ENCODE measurements at places on chromosomes 2 and 18.

DNA sequence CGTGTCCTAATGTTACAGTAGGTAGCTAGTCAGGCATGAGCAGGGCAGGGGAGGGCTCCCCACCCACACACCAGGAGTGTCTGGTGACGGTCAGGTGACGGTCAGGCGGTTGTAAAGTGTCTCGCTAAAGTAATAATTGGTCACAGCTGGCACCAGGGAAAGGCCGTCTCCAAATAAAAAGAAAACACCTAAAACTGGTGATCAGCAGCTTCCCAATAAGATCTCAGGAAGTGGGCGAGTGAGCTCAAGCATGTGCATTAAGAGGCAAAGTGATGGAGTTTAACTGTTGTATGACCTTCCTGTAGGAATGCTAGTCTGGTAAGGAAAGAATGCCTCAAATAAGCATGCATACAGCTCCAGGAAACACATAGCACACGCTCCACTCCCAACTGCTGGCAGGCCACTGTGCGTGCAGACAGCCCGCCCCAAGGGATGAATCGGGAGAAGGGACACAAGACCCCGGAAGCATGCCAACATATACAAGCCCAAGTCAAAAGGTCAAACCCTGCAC lies 177.1 kb downstream of the RNF144A start:
- no peak for DNase-seq

- no peak for DNase-seq
Observed at GRCh38 chr2:144603334-144603733, 83.4 kb upstream of the ZEB2 start.

DNA sequence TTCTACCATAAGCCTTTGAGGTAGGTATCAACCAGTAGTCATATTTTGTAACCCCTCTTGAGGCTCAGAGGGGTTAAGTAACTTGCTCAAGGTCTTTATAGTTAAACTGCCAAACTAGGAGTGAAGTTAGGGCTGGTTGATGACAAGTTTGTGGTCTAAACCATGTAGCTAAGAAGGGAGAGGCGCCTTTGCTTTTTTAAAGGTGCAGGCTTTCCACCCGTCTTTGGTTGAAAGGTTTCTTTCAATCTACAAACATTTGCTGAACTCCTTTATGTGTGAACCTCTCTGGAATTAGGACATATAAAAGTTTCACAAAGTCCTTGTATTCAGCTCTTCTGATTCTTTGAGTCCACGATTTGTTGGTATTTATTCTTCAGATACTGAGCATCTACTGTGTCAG lies 2.4 kb upstream of the MTA3 start:
- no peak for DNase-seq

DNA sequence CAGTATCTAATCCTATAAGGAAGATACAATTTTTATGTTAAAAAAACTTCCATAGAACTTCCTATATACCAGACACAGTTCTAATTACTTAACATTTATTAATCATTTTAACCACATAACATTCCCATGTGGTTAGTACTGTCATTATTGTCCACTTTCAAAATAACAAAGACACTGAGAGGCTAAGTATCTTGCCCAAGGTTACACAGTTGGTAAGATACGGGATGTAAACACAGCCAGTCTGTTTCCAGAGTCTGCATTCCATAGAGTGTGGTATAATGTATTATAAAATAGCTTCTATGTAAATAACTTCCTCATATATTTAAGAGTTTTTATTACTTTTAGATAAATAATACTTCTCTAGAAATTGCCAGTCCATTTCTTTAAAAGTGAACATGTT lies 383.3 kb upstream of the ETAA1 start:
- no peak for DNase-seq

DNA sequence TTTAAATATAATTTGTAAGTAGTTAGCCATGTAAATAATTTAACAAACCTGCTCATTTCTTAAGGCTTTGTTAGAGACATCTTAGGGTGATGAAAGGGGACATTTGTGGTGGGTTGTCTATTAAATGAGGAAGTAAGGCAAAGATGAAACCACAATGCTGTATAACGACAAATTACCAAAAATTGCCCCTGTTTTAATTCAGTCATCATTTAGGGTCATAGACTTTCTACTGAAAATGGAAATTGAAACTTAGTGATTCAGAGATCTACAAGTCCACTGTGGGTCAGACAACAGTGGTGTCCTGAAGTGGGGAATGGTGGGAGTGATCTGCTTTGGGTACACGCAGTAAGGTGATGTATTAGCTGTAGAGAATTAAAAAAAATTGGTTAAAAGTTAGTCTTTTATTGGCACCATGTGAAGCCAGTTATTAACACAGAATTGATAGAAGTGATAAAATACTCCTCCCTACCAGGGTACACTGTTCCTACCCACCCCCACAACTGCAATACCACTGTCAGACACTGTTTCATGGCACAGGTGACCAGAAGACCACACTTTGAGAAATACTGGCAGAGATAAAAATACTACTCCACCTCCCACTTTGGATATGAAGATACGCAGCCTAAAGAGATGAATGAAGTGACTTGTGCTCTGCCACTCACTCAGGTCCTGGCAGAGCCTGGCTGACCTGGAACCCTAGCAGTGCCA lies 13.4 kb downstream of the CERS6 start:
- DNase-seq = no peak

DNA sequence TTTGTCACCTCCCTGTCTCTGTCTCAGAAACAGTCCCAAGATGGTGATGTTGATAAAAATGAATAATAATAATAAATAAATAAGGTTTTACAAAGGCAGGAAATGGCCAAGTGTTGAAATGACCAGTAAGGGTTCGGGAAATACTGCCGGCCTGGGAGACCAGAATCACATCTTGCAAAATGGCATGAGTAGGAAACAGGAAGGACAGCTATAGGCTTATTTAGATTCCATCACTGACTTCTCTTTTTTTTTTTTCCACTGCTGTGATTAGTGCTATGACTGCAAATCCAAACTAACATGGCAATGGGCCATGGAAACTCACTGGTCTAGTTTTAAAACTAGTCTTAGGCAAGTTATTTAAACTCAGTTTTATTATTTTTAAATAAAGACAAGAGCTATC lies 60.6 kb downstream of the SCN1A start:
- no peak for DNase-seq

GRCh38 chr2:108858894-108859293 lies 72.3 kb downstream of the CCDC138 start:
- DNase-seq = no peak

- DNase-seq = no peak
Observed at GRCh38 chr18:24791751-24792545, 331.5 kb downstream of the HRH4 start.

DNA sequence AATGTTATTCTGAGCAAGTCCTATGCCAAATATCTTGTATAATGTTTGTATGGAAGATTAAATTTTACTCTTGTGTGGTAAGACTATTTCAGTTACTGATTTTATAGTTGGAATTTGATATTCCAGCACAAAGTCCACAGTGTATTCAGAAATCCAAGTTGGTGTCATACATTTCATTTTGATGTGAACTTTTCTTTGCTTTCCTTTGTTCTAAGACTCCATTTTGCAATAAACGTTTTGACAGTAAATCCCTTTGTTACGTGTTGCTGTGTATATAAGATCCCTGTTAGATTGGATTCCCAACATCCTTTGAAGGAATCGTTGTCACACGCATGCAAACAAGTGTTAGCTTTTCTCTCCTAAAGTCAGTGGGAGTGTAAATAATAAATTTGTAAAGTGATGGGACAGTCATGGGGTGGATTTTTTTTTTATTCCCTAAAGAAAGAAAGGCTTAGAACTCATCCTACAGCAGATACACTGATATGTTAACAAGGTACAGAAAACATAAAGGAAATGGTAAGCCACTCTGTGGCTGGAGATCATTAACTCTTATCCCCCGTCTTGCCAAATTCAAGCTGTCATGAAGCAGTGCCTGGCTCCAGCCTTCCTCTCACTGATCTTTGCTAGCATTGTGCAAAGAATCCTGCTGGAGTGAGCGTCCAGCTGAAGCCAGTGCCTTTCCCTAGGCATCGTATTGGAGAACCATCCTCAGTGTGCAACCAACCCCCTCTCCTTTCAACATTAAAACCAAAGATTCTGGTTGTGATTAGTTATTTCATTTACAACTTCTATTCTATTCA lies 127.6 kb upstream of the CDCA7 start:
- no peak for DNase-seq

DNA sequence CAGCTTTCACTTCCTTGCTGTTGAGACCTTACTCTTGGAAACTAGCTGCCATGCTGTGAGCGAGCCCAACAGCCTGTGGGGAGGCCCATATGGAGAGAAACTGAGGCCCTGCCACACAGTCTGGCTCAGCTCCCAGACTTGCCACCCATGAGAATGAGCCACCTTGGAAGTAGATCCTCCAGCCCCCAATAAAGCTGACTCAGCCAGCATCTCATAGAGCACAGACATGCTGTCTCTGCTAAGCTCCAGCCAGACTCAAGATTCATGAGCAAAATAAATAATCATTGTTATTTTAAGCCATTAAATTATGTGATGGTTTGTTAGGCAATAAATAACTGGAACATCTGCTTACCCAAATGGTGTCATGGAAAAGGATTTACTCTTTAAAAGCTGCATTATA lies 53.6 kb upstream of the DDX18 start:
- no peak for DNase-seq

- no peak for DNase-seq
Observed at GRCh38 chr2:7835693-7836680, 845.9 kb upstream of the ID2 start.

GRCh38 chr2:54680397-54681041 lies 42.9 kb upstream of the EML6 start:
- DNase-seq = peak; percentile 17

- no peak for DNase-seq
Observed at GRCh38 chr2:13414897-13415296, 698.2 kb downstream of the TRIB2 start.

DNA sequence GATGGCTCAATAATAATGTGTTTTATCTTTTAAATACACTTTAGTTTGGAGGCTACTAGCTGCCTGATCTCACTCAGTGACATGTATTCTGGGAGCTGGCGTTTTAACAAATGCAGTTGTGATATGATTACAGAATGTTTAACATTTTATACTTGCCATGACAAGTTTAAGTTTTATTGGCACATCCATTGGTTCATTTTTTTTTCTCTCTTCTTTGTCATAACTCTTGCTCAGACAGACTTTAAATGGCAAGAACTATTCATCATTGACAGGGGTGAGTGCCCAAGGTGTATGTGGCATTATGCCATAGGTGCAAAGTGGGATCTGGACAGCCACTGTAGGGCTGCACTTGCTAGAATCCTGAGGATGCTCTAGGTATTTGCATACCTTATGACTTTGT lies 72.1 kb upstream of the MYL1 start:
- DNase-seq = no peak

- DNase-seq = no peak
Observed at GRCh38 chr2:101408925-101409324, 21.6 kb upstream of the CREG2 start.

- DNase-seq = no peak
Observed at GRCh38 chr18:48938827-48939204, 11.9 kb downstream of the SMAD7 start.

DNA sequence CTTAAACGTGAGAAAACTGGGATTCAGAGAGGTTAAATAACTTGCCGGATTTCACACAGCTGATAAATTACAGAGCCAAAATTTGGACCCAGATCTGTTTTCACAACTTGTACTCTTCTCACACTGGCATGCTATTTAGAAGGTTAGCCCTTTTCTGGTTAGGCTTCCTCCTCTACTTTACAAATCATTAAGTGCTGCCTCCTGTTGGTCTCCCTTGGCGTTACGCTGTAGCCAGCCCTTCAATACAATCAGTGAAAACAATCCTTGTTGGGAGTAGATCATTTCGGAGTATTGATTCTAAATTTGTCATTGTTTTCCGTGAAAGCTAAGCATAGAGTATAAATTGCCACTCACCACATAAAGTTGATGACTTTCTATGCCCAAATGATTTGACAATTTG lies 153.5 kb downstream of the ARHGAP15 start:
- DNase-seq = peak; percentile 19

GRCh38 chr2:20050646-20051531 lies 539 bp downstream of the LAPTM4A start:
- no peak for DNase-seq

DNA sequence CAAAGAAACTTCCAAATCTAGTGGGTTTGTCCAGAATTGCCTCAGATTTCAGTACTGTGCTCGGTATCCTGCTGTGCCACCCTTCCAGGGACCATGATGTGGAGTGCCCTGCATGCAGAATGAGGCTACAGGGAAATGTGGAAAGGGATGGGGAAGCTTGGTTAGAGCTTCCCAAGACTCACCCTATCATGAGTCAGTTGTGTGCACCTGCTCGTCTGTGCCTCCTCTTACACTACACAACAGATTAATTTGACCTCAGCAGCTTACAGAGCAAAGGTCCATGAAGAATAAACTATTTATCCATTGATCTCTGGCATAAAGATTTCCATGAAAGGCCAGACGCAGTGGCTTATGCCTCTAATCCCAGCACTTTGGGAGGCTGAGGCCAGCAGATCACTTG lies 21.3 kb upstream of the NCK2 start:
- DNase-seq = no peak

DNA sequence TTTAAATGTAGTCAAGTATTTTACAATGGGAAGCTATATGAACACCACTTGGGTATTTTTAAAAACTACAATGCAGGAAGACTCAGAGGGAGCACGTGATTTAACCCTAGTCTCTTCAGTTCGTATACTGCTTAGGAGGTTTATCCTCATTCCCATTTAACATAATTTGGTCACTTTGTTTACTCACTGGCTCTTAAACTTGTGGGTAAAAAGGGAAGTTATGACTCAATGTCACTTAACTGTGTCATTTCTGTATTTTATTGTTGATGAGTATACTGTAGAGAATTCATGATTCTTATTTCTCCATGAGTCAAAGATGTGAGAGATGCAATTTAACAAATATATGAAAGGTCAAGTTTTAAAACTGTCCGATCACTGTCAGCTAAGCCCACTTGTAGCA lies 48.2 kb downstream of the SLC66A3 start:
- DNase-seq = no peak

DNA sequence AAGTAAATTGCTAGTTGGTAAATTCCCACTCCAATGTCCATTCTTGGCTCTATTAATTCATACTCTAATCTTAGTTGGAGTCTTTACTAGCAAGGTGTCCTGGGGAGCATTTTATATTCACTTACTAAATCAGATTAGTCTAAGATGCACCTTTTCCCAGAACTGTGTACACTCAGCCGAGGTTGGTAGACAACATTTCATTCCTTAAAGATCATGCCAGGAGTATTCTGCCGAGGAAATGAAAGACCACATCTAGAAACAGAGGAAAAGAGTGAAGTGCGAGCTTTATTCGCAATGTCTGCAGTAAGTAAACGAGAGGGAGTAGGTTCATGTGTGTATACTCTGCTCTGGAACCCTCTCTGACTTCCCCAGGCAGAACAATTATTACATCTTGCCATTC lies 14.6 kb upstream of the KYNU start:
- no peak for DNase-seq

All from stimulated activated CD4-positive, alpha-beta T cell treated with anti-CD3 and anti-CD28 coated beads, Interleukin-12 subunit alpha, Interleukin-12 subunit beta, amount 100 ng/mL, for 24 hours (primary cell).